ENCODE measurements at places on chromosomes 1 and 21.

DNA sequence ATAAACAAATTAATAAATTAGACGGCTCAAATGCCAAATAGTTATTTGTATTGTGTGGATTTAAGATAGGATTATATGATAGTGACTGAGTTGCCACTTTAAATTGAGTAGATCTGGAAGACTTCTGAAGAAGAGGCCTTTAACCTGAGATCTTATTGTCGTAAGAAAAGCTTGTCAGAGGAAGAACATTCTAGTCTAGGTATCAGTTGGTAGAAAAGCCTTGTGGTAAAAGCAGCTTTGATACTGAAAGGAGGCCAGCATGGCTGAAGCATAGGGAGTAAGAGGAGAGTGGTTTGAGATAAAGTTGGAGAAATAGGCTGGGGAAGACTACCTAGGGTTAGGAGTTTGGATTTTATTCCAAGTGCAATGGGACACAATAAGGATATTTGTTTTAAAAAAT is 29.1 kb downstream of the SLC30A7 start:
- no peak for DNase-seq

- no peak for DNase-seq
Measured at GRCh38 chr1:152510503-152510902, at the start of gene LCE5A. Gene LCE5A (plus strand): TSS chr1:152510803. CDS start chr1:152511535, 732 bp downstream.

DNA sequence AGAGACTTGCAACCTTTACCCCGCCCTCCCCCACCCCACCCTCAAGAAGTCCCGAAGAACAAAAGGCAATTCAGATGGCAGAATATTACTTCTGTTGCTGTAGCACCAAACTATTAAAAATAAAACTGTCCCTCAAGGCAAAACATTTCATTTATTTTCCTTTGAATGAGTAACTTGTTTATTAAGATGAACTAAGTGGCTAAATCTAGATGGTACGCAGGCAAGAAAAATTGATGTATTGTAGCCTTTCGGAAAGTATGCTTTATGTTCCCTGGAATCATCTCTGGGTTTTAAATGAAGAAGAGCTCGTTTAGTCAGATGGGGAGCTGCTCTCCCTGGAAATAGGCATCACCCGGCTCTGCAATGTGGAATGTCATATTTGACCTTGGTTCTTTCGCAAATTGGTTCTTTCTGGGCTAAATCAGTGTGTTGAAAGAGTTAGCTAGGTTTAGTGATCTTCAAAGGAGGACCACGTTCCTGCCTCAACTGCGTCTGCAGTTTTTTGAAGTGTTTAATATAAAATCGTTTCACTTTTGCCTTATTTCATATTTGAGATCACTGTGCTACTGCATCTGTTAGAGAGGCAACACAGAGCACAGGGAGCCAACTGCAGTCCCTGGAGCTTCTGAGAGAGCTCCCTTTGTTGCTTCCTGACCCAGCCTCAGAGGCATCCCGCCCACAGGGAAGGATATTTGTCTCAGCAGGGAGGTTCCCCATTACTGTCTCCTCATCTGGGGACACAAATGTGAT is 61.8 kb downstream of the KIF26B start:
- DNase-seq: no peak

GRCh38 chr1:165259236-165259635 is 97.3 kb downstream of the LMX1A start:
- no peak for DNase-seq

DNA sequence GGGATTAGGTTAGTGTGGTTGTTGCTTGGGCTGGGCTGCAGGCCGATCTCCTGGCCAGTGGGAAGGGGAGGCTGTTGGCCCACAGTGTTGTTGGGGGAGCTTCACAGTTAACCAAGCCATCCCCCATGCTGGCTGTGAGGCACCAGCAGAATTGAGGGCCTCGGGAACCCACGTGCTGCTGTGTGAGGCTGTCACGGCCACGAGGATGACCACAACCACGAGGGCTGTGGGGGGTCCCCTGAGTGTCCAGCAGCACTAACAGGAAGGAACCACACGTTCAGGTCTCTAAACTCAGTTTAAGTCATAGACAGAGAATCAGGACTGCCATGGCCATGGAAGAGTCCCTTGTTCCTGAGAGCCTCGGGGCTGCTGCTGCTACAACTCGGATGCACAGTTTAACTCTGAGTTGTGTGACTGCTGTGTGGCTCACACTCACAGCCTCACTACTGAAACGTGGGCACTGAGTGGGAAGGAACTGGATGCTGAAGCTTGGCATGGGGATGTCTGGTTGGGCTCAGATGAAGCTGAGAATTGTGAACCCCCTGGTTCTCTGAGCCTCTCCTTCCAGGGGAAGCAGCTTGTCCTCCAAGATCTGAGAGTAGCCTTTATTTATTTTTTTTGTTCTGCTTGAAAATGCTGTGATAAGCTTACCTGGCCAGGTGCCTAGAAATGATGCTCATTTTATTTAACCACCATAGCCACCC is 4.8 kb upstream of the MMEL1 start:
- no peak for DNase-seq

- DNase-seq: no peak
Measured at GRCh38 chr1:227917081-227917950, 30.4 kb downstream of the WNT9A start.

DNA sequence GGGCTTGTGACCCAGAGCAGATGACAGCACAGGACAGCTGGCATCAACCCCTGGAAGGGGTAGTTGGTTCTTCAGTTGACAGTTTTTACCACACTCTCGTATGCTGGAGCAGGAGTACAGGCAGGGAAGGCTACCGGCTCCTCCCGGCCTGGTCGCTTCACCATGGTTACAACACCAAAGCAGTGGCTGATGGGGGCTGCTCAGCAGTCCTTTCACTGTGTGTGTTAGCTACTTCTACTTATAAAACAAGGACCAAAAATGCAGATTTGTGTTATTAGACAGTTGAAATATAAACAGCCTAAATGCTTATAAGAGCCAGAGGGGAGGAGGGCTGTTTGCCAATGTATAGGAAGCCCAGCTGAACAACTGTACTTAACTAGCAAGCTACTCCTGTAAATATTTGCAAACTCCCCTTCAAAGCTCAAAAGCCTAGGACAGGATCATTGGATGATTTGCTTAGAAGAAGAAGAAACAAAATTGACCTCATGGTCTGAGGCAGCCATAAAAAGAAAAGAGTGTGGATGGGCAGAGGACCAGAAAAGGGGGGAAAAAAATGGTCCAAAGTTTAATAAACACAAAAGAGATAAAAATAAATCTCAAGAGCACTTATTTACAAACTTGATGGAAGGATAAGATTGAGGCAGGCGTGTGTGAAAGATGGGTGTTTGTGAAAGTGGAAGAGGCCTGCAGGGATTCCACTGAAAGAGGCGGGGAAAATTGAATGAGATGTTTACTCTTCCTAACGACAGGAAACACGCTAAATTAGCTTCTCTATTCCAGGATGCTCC is 57.1 kb downstream of the TGFB2 start:
- no peak for DNase-seq

DNA sequence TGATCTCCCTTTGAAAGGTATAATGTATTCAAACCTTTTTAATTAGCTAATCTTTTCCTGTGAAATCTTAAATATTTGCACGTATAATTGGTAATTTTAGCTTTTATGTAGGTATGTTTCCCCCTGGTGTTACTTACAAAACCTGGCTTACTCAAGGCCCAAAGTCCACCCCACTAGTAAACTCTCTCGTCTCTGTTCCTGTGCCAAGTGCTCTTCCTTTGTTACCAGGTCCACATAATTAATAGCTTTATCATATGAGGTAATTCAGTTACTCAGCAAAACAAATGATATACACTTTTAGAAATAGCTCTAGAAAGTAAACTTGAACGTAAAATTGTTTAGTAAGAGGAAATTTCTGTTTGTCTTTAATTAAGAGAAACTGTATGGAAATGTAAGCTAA is 36.7 kb downstream of the NFIA start:
- no peak for DNase-seq

GRCh38 chr1:901108-901859 is 22.4 kb upstream of the SAMD11 start:
- no peak for DNase-seq

- no peak for DNase-seq
Measured at GRCh38 chr21:42237577-42237976, 18.6 kb downstream of the ABCG1 start.

DNA sequence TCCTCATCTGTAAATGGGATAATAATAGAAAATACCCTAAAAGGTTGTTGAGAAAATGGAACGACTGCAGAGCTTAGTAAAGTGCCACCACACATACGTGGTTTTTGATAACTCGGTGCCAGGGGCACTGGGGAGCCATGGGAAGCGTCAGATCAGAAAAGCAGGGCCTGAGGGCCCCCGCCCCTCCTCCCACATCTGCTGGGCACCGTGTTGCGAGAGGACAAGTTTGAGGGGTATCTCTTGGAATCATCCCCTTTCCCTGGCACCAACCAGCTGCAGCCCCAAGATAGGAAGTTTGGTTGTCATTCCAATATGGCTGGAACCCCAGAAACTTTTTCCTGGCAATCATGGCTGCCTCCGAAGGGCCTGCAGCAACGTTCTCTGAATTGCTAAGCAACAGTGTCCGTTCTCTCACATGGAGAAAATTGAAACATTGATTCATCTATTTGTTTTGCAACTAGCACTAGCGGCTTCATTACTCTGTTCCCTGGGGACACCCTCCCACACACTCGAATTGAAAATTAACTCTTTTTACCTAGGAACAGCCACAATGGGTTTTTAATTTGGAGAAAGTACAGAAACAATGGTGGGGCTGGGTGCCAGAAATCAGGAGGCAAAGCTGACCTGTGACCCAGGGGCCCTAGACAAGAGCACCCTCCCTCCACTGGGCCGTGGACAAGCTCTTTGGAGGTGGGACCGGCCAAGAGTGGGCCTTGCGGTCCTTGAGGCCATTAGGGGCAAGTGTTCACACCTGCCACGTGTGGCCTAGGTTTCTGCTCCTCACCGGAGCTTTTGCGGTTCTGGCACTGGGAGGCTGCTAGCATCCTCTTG is 190.0 kb upstream of the VAMP3 start:
- DNase-seq: no peak

- DNase-seq: no peak
Measured at GRCh38 chr1:203796236-203796605, 798 bp downstream of the ZBED6 start.
